ENCODE measurements at places on chromosomes 4 and X. TPM values are rescaled to one million over a fixed set of nuclear protein-coding genes. Genes with fewer than 3 reads are reported as not detected.

DNA sequence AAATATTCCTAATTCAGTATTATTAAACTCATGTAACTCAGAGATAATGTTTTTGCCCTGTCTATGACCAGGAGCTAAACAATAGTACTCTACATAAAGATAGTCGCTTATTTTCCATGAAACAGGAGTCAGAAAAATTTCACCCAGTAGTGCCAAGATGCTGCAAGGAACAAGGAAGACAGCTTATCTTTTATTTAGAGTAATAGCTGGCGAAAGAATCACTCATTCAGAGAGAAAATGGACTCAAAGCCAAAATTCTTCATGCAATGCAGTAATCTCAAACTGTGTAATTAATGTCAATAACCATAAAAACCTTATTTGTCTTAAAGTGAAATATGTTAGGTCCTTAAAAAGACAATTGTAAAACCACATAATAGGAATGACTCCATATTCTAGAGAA, 477.8 kb downstream of the ANKRD50 start:
- DNase-seq: no peak

MSN gene
- total RNA-seq: 192 TPM

DNA sequence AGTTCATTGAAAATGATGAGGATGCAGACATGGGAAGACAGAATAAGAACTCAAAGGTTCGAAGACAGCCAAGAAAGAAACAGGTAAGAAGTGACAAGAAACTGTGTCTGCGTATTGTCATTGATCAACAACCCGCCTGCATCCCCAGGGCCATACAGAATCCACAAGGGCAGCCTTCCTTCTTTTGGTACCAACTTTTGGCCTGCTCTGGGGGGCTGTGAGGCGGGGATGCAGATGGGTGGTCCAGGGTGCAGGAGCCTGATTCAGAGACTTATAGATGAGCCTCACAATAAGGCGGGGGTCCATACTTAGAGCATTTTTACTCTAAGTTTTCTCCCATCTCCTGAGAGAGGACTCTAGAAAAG, 9.0 kb downstream of the CC2D2A start:
- DNase-seq: no peak

XAGE1B gene
- total RNA-seq: not detected

DNA sequence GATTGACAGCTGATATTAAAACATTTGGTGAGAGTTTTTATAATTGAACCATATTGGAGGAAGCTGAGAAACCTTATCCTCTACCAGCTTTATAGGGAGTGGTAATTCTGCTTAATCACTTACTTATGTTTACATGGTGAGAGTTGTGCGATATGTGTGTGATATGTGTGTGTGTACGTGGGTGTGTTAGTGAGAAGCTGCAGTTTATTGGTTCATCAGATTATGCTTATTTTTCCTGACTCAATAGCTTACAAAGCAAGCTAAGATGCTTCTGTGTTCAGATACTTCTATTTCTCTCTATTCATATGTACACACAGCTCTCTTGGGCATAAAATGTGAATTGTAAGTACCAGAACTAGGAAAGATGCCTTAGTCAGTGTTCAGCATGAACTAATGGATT, 343.7 kb downstream of the GRIA2 start:
- DNase-seq: no peak

DNA sequence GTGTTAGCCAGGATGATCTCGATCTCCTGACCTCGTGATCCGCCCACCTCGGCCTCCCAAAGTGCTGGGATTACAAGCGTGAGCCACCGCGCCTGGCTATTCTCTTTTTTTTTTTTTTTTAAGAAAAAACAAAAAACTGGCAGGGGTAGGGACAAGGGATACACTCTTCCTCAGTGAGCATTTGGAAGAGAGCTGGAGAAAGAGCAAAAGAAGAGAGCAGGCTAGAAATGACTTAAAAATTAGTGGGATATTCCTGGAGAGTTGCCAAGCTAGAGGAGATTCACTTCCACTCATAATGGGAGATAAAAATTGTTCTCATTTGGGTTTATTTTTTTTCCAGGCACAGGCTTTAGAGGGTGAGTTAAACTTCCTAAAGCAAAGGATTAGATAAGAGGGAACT, 140.0 kb upstream of the SCML1 start:
- no peak for DNase-seq

DNA sequence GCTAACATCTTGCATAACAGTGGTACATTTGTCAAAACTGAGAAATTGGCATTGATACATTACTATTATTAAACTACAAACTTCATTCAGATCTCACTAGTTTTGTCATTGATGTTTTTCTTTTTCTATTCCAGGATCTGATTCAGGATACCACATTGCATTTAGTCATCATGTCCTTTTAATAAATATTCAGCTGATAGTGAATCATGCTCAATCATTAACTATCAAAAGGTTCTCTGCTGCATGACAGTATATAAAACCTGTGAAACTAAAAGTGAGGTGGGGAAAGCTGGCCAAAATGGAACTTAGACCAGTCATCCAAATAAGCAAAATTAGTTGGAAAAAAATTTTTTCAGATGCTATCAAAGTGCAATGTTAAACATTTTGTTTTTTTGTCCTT, 28.1 kb upstream of the HS6ST2 start:
- no peak for DNase-seq

- DNase-seq: no peak
Measured at GRCh38 chrX:101677028-101677427, 17.4 kb upstream of the ARMCX2 start.

FRMPD4 gene
- total RNA-seq: not detected

CLIC2 gene
- 15.5 TPM for total RNA-seq

- DNase-seq: no peak
Measured at GRCh38 chrX:65537229-65537628, 2.6 kb upstream of the LAS1L start.

GRCh38 chrX:53184836-53185235, 40.2 kb downstream of the KDM5C start:
- no peak for DNase-seq

GRCh38 chr4:54217642-54218495, 11.2 kb upstream of the PDGFRA start:
- no peak for DNase-seq

HPSE gene
- total RNA-seq: 1.7 TPM

MAGEA2 gene
- total RNA-seq: not detected

- DNase-seq: no peak
Measured at GRCh38 chr4:11297201-11297600, 131.5 kb downstream of the HS3ST1 start.

GRCh38 chrX:108353452-108353851, 84.8 kb downstream of the COL4A6 start:
- no peak for DNase-seq

CXorf49 gene
- total RNA-seq: not detected

GRCh38 chr4:2489841-2490552, 21.1 kb downstream of the RNF4 start:
- no peak for DNase-seq

DNA sequence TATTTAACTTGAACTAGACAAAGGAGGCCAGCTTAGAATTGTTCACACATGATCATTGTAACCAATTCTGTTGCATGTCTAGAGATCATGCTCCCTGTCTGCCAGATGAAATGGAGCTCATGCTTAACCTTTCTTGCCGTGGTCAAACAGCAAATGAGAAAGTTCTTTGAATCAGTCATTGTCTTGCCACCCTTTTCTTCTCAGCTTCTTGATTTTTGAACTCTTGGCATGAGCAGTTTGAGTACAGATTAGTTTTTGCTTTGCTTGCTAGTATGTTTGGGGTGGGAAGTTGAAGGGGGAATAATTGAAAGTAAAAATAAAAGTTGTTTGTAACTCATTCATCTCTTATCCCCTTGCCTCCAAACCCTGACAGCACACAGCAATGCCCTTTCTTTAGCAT, 4.7 kb downstream of the MTM1 start:
- no peak for DNase-seq

RTL3 gene
- not detected for total RNA-seq

ARSJ gene
- total RNA-seq: 5.4 TPM

GRCh38 chrX:47174846-47175587, 18.6 kb upstream of the UBA1 start:
- DNase-seq: no peak

- no peak for DNase-seq
Measured at GRCh38 chr4:132540797-132541196, 608.3 kb upstream of the PCDH10 start.

DNA sequence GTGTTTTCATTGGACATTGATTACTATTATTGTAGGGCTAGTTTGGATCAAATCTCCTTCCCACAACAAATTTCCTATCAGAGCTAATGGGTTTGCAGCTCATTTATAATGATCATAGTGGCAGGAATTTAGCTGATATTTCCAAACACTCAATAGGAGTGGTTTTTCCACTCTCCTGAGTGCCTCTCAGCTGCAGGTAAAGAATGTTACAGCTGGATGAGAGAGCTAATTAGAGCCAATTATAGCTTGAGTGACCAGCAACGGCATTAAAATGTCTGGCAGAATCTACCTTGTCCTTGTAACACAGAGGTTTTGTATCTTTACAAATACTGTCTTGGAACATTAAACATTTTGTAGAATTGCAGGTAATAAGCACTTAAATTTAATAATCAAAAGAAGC, 602.8 kb upstream of the EPHA5 start:
- DNase-seq: no peak

- no peak for DNase-seq
Measured at GRCh38 chr4:27807207-27807606, 946.6 kb downstream of the STIM2 start.

- no peak for DNase-seq
Measured at GRCh38 chr4:13536607-13537006, 7.7 kb downstream of the NKX3-2 start.

All from vagina (tissue), 2 donors.